Right ventricle myocardium superior (tissue), 1 donor: ENCODE measurements at places on chromosomes 1 and 21. TPM values are rescaled to one million over a fixed set of nuclear protein-coding genes. Genes with fewer than 3 reads are reported as not detected.

The OR2T2 gene
- total RNA-seq = not detected

The SPAG17 gene
- total RNA-seq = not detected

The ATP1A2 gene
- total RNA-seq = 210 TPM

The SYT14 gene
- total RNA-seq = not detected

The LENEP gene
- not detected for total RNA-seq

The SLAMF6 gene
- 0.30 TPM for total RNA-seq
